ENCODE measurements at places on chromosomes 6 and 20.
A peak's percentile ranks its signal among the peaks of the same experiment; 100 is the strongest.

DNA sequence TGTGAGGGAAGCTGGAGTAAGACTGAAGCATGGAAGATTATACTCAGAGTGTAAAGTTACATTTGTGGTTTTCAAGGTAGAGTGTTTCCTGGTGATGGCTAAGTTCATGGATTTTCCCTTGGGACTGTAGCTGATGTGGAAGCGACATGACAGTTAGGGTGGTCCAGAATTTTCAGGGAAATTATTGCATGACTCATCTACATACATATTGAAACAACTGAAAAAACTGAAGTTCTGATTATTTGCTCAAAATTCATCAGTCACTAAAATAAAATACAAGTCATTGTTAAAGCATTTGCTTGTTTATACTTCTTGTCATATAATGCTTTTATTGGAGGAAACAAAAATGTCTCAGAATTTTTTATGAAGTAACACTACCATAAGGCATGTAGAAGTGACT is 700.0 kb downstream of the RFPL4B start:
- DNase-seq, result no peak

DNA sequence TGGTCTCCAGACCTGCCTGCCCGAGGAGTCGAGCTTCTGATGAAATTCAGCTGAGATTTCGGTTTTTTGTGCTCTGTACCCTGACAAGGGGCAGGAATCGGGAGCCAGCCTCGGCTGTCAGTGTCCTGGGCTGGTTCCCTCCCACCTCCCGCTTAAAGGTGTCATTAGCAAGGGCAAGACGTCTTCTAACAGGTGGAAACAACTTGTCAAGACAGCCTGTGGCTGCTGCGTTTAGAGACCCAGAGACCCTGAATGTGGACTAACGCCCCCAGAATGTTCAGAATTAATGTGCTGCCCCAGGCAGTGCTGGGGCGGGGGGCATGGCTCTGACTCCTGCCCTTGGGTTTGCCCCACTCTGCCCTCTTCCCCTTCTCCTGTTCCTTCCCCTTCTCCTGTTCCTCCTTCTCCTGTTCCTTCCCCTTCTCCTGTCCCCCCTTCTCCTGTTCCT is 69.7 kb downstream of the PHACTR3 start:
- DNase-seq, result no peak

DNA sequence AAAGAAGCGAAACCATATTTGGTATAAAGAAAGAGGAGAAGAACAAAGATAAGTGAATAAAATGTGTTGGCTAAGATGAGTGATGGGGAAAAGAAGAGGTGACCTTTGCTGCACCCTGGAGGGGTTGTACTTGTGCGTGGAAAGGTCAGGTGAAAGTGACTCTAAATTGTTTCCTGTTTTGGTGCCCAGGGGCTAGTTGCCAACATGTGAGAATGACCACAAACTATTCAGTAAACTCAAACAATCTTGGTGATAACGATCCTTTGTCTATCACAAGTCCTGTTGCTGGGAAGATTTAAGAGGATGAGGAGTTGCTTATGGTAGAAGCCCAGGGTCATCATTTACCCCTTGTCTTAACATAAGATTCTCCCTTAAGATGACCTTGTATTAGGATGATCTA is 57.9 kb downstream of the ADGRF5 start:
- DNase-seq, result no peak

DNA sequence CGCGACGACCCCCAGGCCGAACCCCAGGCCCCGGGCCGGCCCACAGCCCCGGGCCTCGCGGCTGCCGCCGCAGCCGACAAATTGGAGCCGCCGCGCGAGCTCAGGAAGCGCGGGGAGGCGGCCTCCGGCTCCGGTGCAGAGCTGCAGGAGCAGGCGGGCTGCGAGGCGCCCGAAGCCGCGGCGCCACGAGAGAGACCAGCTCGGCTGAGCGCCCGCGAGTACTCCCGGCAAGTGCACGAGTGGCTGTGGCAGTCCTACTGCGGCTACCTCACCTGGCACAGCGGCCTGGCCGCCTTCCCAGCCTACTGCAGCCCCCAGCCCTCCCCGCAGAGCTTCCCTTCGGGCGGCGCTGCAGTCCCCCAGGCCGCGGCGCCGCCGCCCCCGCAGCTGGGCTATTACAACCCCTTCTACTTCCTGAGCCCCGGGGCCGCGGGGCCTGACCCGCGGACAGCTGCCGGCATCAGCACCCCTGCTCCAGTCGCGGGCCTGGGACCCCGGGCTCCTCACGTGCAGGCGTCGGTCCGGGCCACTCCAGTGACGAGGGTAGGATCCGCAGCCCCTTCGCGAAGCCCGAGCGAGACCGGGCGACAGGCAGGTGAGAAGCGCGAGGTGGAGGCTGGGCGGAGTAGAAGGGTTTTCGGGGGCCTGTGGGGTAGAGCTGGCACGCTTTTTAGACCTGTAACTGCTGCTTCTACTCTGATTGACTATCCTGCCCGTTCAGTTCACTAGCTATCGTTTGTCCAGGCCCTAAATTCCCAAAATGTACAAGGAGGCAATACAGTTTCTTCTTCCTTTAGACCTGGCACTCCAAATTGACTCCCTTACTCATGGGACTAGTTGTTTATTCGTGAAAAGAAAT is 654 bp downstream of the FAM8A1 start:
- peak; percentile 17 for DNase-seq

DNA sequence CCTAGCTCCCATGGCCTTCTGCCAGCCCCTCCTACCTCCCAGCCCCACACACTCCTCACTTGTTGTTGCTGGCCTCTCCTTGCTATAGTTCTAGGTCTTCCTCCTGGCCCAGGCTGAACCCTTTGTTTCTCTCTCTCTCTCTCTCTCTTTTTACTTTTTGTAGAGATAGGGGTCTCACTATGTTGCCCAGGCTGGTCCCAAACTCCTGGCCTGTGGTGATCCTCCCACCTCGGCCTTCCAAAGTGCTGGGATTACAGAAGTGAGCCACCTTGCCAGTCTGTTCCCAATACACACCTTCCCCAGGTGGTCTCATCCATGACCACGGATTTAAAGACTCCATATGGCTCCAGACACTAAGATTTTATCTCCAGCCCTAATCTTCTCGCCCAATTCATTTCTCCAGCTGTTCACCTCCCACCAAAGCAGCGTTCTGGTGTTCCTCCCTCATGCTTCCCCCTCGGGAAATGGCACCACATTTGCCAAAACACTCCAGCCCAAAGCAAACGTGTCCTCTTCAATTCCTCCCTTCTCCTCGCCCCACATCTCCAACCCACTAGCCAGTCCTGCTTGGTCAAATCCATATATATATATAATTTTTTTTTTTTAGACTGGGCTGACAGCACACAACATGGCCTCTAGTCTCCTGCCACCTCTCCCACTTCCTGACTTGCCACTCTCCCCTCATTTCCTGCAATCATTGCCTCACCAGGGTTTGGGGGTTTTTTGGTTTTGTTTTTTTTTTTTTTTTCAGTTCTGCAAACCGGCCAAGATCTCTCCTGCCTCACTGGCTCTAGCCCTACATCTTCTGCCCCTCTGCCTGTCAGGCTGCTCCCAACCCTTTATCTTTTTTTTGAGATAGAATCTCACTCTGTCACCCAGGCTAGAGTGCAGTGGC is 104.4 kb downstream of the NCR2 start:
- DNase-seq, result peak; percentile 25

- DNase-seq, result no peak
These were observed 37.1 kb downstream of the HIVEP1 start for GRCh38 chr6:12049165-12049564.

GRCh38 chr6:114121913-114122662 is 151.1 kb upstream of the HDAC2 start:
- DNase-seq, result no peak

All from activated gamma-delta T cell treated with anti-CD3 and anti-CD28 coated beads, Interleukin-2, amount 50 U/mL, for 16 hours (primary cell).